ENCODE measurements at places on chromosomes 13 and 19. TPM values are rescaled to one million over a fixed set of nuclear protein-coding genes. Genes with fewer than 3 reads are reported as not detected.
A peak's percentile ranks its signal among the peaks of the same experiment; 100 is the strongest.

The KIR3DL3 gene
- not detected for total RNA-seq

The YIPF2 gene
- 11.9 TPM for total RNA-seq

GRCh38 chr19:34430738-34431625 is 2.8 kb downstream of the UBA2 start:
- H3K4me1 ChIP-seq: peaks cover 23% of the 10 kb centered on the region
- no peak overlapping the region for H3K27ac ChIP-seq
- H3K36me3 ChIP-seq: peaks cover 6% of the 10 kb centered on the region
- peak; percentile 66 for DNase-seq

The ZIM2 gene
- not detected for total RNA-seq

GRCh38 chr13:105971738-105972137 is 563.7 kb downstream of the EFNB2 start:
- no peak overlapping the region for H3K27ac ChIP-seq
- H3K36me3 ChIP-seq: no peaks in the 10 kb centered on the region
- H3K27me3 ChIP-seq: no peaks in the 10 kb centered on the region
- DNase-seq: no peak
- H3K4me3 ChIP-seq: no peak overlapping the region

DNA sequence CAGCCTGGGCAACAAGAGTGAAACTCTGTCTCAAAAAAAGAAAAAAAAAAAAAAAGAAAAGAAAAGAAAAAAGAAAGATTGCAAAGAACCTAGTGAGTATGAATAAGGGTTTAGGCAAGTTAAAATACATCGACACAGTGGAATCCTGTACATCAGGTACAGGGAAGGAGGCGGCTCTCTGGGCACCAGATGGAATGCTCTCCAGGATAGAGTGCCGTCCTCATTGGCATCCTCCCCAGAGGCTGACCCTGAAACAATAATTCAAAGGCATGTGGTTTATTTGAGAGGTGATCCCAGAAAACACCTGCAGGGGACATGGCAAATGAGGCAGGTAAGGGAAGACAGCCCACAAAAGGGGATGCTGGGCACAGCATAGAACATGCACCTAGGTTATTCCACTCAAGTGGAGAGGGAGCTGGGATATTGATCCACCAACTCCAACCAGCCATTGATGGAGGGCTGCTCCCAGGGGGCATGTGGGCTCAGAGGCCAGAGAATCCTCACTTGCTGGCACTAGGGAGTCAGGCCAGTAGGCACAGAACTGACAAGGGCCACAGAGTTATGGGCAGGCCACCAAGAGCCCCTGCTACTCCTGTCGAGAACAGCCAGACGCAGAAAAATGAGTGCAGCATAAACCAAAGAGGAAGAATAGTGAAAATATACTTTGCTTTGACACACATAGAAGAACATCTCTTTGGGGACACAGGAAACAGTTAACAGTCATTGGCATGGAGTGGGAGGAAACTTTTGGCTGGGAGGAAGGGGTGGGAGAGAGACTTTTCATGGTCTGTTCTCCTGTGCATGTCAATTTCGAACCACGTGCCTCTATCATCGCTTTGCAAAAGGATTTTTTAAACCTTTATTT is 4.2 kb downstream of the TSPAN16 start:
- no peaks in the 10 kb centered on the region for H3K36me3 ChIP-seq
- H3K4me3 ChIP-seq: no peak overlapping the region
- no peaks in the 10 kb centered on the region for H3K27me3 ChIP-seq
- no peak overlapping the region for H3K27ac ChIP-seq

- no peaks in the 10 kb centered on the region for H3K27me3 ChIP-seq
- no peak for DNase-seq
- H3K4me3 ChIP-seq: no peak overlapping the region
- H3K27ac ChIP-seq: no peak overlapping the region
- H3K4me1 ChIP-seq: no peaks in the 10 kb centered on the region
Observed at GRCh38 chr13:33434676-33435075, 149.1 kb upstream of the STARD13 start.

DNA sequence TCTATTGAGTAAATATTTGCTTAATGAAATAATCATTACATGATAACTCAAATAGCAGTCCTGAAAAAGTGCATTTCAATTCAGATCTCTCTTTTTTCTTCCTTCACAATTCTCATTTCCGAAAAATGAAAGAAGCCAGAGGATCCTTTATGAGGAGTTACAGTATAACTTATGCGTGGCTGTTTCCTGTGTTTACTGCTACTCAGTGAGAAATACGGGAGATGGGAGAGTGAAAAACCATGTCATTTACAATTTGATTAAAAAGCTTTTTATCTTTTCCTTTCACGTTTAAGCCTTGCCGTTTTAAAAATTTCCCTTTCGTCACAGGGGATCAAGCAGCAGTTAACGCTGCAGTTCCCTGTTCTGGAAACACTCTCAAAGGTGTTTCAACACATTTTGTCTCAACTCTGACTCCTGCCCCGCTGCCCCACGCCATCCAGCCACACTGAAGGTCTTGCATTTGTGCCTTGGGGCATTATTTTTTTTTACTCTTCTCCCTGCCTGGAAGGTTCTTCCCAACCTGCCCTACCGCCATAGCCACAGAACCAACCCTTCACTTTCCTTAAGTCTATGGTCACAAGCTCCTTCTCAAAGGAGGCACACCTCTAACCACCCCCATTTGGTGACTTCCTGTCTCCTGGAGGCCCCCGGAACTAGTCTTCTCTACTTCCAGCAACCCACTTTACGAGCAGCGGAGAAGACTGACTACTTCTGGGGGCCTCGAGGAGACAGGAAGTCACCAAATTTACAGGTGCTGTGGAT is 17.0 kb downstream of the KL start:
- no peaks in the 10 kb centered on the region for H3K36me3 ChIP-seq
- no peaks in the 10 kb centered on the region for H3K4me1 ChIP-seq
- no peaks in the 10 kb centered on the region for H3K27me3 ChIP-seq

The SERP2 gene
- 8.1 TPM for total RNA-seq
